Activated CD4-positive, alpha-beta T cell treated with anti-CD3 and anti-CD28 coated beads, Interleukin-2, amount 50 U/mL, for 16 hours (primary cell): ENCODE measurements at places on chromosomes 3 and 15.

- DNase-seq, result no peak
These were observed 216.6 kb upstream of the TRIM42 start for GRCh38 chr3:140461250-140461649.

GRCh38 chr15:27573805-27574485 is 525.2 kb downstream of the OCA2 start:
- no peak for DNase-seq

- no peak for DNase-seq
These were observed 77.0 kb downstream of the LRIG1 start for GRCh38 chr3:66423791-66424190.

GRCh38 chr3:21888656-21889055 is 137.6 kb upstream of the ZNF385D start:
- DNase-seq, result no peak

GRCh38 chr15:44727485-44728231 is 8.7 kb upstream of the TRIM69 start:
- DNase-seq, result peak; percentile 41

DNA sequence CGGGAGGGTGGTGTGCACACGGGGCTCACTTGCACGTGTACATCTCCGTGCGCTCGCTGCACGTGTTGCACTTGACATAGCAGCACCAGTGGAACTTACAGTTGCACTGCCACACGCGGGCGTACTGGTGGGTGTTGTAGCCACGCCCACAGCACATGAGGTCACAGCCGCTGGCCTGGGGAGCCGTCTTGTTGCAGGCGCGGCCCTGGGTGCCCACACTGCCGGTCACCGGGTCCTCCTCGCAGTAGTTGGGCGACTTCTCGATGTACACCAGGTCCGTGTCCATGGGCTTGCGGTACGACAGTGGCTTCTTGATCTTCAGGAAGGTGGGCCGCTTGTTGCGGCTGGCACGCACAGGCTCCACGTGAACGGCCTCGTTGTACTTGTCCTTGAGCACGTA is 61.0 kb downstream of the WNT7A start:
- DNase-seq, result no peak

GRCh38 chr3:66039590-66039887 is 821 bp upstream of the MAGI1 start:
- no peak for DNase-seq

GRCh38 chr15:48603123-48603500 is 42.4 kb downstream of the FBN1 start:
- DNase-seq, result no peak

DNA sequence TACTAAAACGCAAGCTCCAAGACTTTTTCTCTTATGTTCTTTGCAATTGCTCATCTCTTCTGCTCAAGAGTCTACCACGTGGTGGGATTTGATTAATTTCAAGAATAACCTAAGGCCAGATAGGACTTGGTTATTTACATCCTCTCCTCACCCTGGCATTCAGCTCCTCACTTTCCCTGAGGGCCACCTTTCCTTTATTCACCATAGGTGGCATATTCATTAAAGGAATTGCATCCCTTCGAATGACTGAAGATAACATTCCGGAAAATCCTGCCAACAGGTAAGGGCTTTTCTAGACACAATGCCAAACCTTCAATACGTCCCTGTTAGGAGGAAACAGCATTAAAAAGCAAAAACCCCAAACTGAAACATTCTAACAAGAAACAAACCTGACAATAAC is 220.0 kb upstream of the KBTBD8 start:
- no peak for DNase-seq

DNA sequence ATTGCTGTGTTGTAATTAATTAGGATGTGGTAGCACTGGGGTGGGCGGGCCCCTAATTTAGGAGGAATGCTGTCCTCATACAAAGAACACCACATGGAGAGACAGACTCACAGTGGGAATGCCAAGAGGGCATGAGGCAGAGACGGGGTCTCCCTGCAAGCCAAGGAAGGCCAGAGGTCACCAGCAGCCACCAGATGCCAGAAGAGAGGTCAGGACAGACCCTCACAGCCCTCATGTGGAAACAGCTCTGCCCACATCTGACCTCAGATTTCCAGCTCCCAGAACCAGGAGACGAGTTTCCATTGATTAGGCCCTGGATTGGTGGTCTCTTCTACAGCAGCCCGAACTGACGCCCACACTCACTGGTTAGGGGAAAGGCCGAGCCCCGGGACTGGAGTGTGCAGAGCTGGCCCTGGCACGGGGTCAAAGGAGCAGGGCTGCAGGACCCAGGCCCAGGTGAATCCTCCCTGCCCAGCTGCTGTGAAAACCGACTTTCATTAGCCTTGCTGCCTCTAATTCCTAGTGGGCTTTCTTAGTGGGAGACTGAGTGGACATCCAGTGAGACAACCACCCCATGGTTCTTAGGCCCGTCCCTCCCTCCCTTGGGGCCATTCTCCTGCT is 43.0 kb upstream of the SLC41A3 start:
- no peak for DNase-seq

- no peak for DNase-seq
These were observed 7.2 kb upstream of the BNIP2 start for GRCh38 chr15:59696332-59696731.

GRCh38 chr15:68271854-68272471 is 5.6 kb upstream of the FEM1B start:
- DNase-seq, result no peak

GRCh38 chr15:93150910-93151881 is 62.2 kb upstream of the RGMA start:
- DNase-seq, result no peak
